ENCODE measurements at places on chromosomes 2 and 18. TPM values are rescaled to one million over a fixed set of nuclear protein-coding genes. Genes with fewer than 3 reads are reported as not detected.
A peak's percentile ranks its signal among the peaks of the same experiment; 100 is the strongest.

GRCh38 chr2:201831469-201831868, 25.1 kb downstream of the CDK15 start:
- DNase-seq, result no peak

GRCh38 chr2:177692042-177692782, 299.6 kb downstream of the AGPS start:
- peak; percentile 46 for DNase-seq

DNA sequence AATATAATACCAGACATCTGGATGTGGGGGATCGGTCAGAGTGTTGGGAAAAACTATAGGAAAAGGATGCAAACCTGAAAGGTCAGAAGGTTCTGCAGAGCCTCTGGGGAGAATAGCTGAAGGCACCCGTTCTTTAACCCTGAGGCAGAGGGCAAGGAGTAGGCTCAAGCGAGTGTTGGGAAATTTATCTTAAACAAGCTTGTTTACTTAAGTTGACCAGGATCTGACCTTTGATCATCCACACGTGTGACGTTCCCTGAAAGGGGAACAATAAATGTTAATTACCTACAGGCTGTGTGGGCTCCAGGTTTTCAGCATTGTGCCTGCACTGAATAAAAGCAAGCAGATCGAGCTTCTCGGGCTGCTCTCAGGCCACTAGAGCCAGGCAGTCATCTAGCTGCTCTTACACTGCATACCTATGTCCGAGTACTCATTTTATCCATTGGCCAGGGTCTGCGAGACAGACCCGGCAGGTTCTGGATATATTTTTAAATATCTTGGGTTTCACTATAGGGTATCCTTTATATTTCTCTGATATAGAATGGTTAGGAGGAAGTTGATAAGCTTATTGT, 400.6 kb upstream of the CHST9 start:
- no peak for DNase-seq

DNA sequence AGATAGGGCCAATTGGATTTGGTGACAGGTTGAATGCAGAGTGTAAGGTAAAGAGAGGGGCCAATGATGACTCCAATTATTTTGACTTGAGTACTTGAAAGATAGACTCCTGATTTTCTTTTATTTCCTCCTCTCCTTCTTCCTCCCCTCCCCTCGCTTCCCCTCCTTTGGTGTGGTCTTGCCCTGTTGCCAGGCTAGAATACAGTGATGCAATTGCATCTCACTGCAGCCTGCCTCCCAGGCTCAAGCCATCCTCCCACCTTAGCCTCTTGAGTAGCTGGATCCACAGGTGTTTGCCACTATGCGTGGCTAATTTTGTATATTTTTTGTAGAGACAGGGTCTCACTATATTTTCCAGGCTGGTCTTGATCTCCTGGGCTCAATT, 2.3 kb downstream of the DGUOK start:
- no peak for DNase-seq

- peak; percentile 53 for DNase-seq
Observed at GRCh38 chr2:26720322-26721114, 28.0 kb downstream of the KCNK3 start.

GRCh38 chr2:87996570-87996969, 19.8 kb downstream of the RNU2-63P start:
- DNase-seq, result no peak

GRCh38 chr2:60925994-60926740, 44.8 kb downstream of the REL start:
- no peak for DNase-seq

- DNase-seq, result no peak
Observed at GRCh38 chr2:28868611-28869010, 1.5 kb downstream of the TRMT61B start.

- DNase-seq, result no peak
Observed at GRCh38 chr2:48347712-48348111, 182.2 kb upstream of the STON1 start.

DNA sequence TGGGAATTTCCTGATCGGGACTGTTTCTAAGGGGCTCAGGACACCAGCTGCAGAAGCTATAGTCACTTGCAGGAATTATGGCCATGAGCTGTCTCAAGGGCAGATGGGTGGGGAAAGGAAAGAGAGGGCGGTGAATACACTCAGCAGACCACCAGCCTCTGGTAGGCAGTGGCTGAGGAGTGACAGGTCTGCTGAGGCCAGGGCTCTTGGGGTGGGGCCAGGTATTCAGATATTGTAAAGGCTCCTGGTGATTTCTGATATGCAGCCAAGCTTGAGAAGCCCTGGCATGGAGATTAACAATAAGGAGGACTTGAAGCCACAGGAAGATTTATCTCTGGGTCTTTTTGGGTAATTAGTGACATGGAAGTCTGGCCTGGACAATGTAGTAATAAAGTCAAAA, 145.3 kb upstream of the AQP4 start:
- DNase-seq, result no peak

DNA sequence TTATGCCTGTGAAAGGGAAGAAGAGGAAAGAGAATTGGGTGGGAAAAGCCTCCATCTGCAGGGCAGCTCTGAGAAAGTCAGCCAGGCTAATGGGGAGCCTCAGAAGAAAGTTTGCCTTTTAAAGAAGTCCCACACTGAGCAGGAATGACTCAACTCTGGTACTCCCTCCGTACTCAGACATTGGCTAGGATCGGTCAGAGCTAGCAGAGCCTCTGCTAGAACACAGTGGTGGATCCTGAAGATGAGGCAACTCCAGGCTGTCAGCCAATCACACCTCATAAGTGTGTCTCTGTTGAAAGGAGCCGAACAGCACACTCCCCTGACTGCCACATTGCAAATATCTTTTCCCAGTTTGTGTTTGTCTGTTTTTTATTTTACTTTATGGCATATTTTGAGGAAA, 96.9 kb downstream of the HNRNPLL start:
- DNase-seq, result no peak

DNA sequence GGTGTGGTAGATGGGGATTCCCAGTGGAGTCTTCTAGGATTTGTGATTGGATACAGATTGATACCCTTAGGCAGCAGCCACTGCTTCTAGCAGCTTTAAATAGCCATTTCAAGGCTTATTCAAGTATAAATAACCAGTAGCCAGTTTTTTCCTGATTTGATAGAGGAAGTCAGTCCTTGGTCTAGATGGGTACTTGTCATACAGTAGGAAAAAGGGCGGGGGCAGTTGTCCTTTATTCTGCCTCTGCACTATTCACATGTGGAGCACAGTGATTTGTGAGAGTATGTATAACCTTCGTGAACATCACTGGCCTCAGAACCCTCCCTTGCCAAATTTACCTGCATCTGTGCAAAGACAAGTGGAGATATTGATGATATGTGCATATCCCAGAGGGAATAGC, 6.8 kb downstream of the PPP1CB start:
- no peak for DNase-seq

GRCh38 chr18:70454704-70455322, 166.0 kb downstream of the SOCS6 start:
- DNase-seq, result peak; percentile 9

DNA sequence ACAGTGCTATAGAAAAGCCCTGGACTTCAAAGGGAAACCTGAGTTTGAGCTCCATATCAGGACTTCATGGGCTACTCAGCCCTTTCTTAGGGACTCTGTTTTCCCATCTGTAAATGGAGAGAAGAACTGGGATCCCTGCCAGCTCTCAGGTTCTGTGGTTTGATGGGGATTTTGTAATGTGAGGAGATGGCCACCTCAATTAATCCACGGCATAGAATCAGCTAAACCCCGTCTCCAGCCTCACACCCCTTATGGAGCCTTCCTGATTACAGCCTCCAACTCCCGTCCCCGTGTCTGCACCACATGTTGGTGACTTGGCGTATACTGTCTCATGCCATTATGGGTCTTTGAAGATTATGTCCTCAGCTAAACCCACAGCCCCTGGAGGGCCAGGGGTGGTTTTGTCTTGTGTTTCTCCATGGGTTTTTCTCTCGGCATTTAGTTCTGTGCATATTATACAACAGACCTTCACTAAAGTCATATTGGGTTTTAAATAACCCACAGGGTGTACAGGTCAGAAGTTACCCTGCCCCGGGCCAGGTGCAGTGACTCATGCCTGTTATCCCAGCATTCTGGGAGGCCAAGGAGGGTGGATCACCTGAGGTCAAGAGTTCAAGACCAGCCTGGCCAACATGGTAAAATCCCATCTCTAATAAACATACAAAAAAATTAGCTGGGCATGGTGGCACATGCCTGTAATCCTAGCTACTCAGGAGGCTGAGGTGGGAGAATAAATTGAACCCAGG, 63.8 kb upstream of the PPP1CB start:
- DNase-seq, result peak; percentile 22

DNA sequence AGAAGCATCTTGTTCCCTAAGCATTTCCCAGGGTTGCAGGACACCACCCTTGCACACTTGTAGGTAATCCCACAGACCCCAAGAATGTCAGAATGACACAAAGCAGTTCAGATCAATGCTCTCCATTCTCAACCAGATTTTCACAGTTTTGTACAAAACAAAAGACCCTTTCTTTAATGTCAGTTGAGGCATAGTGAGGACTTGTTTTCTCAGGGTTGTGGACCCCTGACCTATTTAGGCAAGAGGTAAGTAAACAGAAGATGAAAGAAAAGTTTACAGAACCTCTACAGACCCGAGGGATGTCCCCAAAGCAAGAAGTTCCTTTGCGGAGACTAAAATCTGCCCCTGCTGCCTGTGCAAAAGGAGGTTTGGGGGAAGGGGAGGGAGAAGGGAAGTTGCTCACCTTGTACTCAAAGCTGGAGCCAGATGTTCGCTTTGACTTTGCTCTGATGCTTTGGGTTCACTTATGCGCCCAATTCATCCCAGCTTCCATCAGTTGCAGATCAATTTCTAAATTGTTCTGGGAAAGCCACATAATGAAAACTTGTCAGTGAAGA, 635.4 kb downstream of the EPHA4 start:
- DNase-seq, result no peak

DNA sequence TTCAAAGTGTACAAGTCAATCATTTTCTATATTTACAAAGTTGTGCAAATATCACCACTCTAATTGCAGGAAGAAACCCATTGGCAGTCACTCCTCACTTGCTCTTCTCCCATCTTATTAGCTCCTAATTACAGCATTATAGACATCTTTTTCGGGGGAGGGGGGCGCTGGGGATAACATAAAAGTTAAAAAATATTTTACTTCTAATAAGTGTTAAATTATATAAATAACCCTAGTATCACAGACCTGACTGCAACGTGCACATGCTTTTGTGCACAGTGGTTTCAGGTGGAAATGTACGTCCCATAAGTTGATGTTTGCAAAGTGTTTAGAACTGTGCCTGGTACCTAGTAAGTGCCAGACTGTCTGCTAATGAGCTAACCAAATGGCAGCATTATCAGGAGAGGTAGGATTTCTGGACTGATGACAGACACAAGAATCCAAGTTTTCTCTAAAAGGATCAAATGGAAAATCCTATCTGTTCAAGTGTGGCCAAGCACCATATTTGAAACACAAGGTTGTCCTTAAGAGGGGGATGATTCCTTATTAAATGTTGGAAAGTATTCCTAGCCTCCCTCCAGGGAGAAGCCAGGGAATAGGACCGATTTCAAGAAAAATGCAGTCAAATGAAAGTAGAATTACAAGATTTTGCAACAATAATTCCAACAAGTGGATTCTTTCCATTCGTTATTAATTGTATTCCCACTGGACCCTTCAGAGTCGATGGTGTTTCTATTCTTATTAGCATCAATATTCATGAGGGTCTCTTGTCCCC, 70.0 kb downstream of the ACKR3 start:
- DNase-seq, result no peak

GRCh38 chr2:42961385-42961811, 169.0 kb upstream of the HAAO start:
- DNase-seq, result no peak

- no peak for DNase-seq
Observed at GRCh38 chr2:108637304-108637669, 82.0 kb upstream of the RANBP2 start.

DNA sequence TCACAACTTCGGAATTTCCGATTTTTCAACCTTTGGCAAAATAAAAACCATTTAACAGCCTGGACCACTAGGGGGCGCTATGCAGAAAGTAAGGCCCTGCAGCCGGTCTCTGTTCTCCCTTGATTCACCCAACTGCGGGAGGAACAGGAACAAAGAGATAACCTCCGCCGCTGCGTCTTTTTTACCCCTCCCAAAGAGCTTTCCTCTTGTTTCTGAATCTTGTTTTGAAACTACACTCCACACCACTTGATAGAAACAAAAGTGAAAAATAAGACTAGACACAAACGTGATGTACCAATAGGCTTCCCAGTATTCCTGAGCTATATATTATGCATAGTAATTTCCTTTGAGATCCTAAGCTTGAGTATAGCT, 231.2 kb downstream of the MYO3B start:
- DNase-seq, result peak; percentile 47

GRCh38 chr2:215604606-215605005, 168.7 kb upstream of the FN1 start:
- no peak for DNase-seq

GRCh38 chr2:75600461-75601011, 39.8 kb upstream of the EVA1A start:
- peak; percentile 73 for DNase-seq

DNA sequence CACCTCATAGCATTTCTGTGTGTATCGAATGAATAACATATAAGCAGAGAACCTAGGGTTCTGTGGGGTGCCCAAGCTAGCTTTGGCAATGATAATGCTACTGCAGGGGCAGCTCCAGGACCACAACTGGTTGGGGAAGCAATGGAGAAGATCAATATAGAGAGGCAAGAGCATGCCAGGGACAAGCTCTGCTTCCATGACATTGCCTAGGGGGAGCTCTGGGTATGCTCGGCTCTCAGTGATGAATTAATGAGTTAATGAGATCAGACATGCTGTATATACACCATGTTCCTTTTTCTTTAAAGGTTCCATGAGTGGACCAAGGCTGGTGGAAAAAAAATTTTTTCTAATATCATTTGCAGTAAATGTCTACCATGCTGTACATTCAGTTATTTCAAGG, 618.4 kb downstream of the BCL11A start:
- no peak for DNase-seq

DNA sequence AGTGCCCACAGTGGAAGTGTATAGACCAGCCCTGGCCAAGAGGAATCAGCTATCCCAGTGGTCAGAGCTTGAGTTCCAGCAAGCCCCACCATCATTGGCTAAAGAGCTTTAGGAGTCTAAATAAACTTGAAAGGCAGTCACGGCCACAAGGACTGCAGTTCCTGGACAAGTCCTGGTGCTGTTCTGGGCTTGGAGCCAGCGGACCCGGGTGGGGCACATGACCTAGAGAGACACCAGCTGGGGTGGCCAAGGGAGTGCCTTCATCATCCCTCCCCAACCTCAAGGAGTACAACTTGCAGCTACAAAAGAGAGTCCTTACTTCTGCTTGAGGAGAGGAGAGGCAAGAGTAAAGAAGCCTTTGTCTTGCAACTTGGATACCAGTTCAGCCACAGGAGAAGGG, 439.8 kb upstream of the TMEFF2 start:
- DNase-seq, result no peak

- DNase-seq, result no peak
Observed at GRCh38 chr2:33673937-33674336, 74.8 kb upstream of the FAM98A start.

Gene TTN
- total RNA-seq, result not detected

Gene CD207
- not detected for total RNA-seq

Gene EMX1
- total RNA-seq, result not detected

Gene PSMA8
- total RNA-seq, result not detected

Gene HOXD13
- not detected for total RNA-seq

Gene BCL11A
- not detected for total RNA-seq

Gene TXNDC2
- 0.11 TPM for total RNA-seq

Gene HOXD3
- not detected for total RNA-seq

Gene SIX3
- total RNA-seq, result 1.4 TPM

Gene ASXL3
- not detected for total RNA-seq
